ENCODE measurements at places on chromosomes 1 and 21. TPM values are rescaled to one million over a fixed set of nuclear protein-coding genes. Genes with fewer than 3 reads are reported as not detected.

The IGSF9 gene
- 12.4 TPM for total RNA-seq

The LELP1 gene
- total RNA-seq, result not detected

DNA sequence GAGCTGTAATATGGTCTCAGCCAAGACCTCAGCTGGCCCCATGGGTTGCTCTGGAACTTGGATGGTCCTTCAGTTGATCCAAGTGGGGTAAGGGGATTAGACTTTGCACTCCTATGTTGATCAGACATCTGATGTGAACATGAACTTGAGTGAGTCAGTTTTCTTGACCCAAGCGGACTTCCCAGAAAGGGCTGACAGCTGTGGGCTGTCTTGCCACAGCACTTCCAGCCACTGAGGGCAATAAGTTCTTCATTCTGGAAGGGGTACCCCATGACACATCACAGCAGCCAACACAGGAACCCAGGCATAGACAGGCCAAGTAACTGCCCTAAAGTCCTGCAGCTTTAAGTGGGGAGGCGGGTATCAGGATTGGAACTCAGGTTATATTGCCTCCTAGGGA is 93.9 kb upstream of the USP24 start:
- DNase-seq, result no peak

GRCh38 chr1:30290581-30290980 is 432.8 kb downstream of the MATN1 start:
- DNase-seq, result no peak

The SLC1A7 gene
- 21.1 TPM for total RNA-seq

The AQP10 gene
- total RNA-seq, result 0.32 TPM

The PCNT gene
- total RNA-seq, result 31.0 TPM

The TSSK3 gene
- 3.3 TPM for total RNA-seq

The KRTAP21-1 gene
- not detected for total RNA-seq

- DNase-seq, result no peak
Measured at GRCh38 chr1:244114892-244115291, 63.8 kb downstream of the ZBTB18 start.

The AKR1A1 gene
- 175 TPM for total RNA-seq

DNA sequence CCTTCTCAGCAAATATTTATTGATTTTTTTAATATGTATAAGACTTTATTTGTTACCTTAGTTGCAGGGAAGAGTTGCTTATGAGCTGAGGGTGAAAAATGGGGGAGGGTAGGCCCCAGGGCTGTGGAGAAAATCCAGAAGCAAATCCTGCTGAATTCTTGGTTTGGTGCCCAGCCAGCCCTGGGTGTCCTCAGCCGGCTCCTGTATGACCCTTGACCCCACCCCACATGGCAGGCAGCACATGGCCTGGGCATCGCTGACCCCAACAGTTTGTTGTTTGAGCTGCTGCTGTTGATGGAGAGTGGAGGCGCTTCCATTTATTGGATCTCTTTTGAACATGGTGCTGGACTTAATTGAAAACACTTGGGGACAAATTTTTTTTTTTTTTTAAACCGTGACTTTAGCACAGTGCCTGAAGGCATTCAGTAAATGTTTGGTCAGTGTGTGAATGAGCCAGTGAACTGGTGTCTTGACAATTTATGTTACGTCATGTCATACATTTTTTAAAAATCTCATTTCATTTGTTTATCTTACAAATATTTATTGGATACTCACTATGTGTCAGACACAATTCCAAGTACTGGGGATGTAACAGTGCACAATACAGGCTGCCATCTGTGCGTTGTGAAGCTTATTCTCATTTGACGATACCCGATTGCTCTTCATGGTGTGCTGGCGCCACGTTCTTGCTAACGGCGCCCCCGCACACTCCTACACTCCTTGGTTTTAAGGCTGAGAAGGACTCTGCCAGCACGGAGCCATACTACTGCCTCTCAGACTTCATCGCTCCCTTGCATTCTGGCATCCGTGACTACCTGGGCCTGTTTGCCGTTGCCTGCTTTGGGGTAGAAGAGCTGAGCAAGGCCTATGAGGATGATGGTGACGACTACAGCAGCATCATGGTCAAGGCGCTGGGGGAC is 98.8 kb downstream of the MTR start:
- peak; percentile 20 for DNase-seq

The SLC44A5 gene
- 0.43 TPM for total RNA-seq

The IGFN1 gene
- total RNA-seq, result 0.40 TPM

DNA sequence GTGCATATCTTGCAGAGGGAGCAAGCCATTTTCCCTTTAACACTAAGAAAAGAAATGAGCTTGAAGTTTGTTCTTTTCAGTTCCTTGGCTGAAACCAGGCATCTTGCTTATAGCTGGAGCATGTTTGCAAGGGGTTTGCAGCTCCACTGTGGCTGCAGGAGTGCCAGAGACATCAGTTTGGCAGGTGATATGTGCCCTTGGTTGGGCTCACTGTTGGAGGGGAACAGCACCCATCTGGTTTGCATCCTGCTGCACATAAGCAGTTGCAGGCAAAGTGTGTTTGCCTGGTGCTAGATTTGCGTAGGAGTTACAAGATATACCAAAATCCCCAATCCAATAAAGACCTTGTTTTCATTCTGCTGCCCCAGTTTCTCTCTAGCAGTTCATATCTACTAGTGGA is 47.8 kb upstream of the IKBKE start:
- DNase-seq, result no peak

GRCh38 chr1:182196897-182197870 is 135.7 kb upstream of the ZNF648 start:
- peak; percentile 21 for DNase-seq

The TMEM125 gene
- 75.9 TPM for total RNA-seq

- DNase-seq, result no peak
Measured at GRCh38 chr1:25549273-25550154, 6.1 kb downstream of the LDLRAP1 start.

Measured in mucosa of gallbladder (tissue), 1 donor.